ENCODE measurements at places on chromosomes 4 and X.

DNA sequence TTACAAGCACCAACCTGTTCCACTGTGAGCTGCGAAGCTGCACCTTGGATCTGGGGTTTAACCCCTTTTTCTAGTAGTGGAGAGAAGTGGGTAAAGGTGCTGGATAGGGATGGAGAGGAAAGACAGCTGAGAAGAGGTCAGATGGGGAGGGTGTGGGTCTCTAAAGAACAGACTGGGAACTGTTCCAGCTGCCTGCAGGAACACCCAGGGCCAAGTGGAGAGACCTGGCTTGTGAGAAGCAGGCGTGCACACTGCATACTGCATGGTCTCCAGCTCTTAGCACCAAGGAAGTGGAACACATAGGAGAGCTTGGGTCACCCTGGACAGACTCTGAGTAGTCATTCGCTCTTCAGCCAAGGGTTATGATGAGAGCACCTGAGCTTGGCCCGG, 16.1 kb downstream of the BCOR start:
- DNase-seq: no peak

DNA sequence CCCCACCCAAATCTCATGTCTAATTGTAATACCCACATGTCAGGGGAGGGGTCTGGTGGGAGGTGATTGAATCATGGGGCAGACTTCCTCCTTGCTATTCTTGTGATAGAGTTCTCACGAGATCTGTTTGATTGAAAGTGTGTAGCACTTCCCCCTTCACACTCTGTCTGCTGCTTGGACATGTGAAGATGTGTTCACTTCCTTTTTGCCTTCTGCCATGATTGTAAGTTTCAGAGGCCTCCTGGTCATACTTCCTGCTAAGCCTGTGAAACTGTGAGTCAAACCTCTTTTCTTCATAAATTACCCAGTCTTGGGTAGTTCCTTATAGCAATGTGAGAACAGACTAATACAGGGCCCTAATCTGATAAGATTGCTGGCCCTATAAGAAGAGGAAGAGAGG, 1514.8 kb downstream of the RPA4 start:
- DNase-seq: no peak

GRCh38 chr4:77433418-77433733, 172.2 kb upstream of the CXCL13 start:
- peak; percentile 2 for DNase-seq

DNA sequence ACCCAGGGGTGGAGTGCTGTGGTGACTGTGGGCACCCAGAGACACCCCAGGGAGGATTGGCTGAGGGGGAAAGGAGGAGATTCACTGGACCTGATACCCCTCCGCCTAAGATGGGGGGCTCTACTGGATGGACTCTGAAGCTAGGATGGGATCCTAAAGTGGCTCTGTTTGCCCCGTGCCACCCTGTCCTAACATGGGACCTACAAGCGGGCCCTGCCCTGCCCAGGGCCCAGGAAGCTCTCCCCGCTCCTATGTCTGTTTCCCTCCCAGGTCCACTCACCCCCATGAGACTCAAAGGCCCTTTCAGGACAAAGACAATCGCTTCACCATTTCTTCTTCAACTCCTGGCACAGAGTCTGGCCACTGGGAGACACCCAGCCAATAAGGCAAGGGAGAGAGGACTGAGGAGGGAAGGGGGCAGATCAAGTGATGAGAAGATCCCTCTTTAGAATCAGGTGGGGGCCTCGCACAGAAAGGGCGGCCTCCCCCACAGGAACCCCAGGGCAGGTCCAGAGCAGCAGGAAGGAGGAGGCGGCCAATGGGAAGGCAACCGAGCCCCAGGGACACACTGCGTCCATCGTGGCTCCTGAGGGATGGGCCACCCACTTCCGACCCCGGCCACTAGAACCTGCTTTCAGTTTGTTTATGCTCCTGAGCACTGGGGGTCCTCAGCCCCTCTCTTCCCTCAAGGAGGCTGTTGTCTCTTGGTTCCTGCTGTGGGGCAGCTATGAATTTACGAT, 155.4 kb downstream of the AFAP1 start:
- DNase-seq: no peak

DNA sequence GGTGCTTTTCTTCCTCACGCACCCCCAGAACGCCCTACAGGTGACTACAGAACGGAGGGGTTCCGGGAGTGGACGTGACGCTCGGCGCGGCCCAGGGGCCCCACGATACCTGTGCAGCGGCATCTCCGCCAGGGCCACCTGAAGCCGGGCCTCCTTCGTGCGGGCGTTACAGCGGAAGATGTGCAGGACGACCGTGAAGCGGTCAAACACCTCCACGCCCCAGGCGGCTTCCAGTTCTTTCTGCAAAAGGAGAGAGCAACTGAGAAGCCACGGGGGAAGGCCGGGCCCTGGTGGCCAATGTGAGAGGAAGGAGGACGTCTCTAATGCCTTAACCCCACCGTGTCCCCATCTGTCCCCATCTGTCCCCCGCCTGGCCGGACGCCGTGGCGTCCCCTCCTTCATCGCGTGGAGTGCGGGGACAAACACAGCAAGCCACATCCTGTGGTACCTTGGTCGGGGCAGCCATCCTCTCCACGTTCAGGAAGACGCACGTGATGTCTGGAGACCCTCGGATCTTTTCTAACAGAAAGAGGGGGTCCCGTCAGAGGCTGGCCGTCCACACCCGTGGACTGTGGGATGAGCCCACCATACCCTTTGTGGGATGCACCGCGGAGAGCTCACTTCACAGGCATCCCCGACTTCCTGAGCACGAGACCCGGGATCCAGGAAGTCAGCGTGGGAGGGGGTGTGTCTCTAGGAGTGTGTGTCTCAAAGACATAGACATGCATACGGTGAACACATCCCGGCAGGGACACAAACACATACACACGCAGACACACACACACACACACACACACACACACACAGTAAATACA, 3.6 kb downstream of the GTPBP6 start:
- DNase-seq: no peak

- DNase-seq: no peak
Measured at GRCh38 chr4:8547912-8548730, 32.1 kb upstream of the GPR78 start.

GRCh38 chr4:27003642-27004113, 143.0 kb downstream of the STIM2 start:
- no peak for DNase-seq

DNA sequence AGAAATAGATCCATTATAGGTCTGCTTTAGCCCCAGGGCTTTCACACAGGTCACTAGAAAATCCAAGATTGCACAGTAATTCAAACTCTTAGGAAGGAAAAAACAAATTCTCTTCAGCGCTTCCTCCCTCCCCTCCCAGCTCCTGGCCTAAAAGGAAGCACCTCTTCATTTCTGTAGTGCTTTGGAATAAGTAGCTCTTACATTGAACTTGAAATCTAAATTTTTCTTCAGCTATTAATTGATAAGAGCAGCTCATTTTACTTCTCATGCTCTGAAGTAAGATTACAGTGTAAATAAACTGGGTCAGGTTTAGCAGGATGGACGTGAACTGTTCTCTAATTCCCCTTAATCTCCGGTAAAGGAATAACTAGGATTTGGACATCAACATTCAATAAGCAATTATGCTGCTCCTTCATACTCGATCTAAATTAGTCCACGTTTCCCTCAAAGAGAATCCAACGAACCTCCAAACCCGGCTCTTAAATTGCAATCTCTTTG, 10.9 kb upstream of the SEL1L3 start:
- no peak for DNase-seq

DNA sequence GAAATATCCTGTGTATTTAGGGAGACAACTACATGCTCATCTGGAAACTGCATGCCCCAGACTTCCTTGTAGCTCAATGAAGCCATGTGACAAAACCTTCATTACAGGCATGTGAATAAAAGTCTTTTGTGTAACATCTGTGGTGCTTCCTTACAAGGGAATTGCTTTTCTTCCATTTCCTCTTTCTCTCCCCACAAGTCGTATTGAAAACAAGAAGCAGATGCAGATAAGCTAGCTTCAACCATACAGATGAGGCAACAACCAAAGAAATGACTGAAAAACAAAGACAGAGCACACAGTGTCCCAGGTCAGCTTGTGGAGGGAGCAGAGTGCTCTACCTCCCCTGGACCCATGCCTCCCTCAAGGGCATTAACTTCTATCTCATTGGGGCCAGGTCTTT, 115.8 kb upstream of the INPP4B start:
- DNase-seq: no peak

GRCh38 chr4:153589703-153590595, 94.1 kb upstream of the TLR2 start:
- no peak for DNase-seq

GRCh38 chr4:70606459-70606858, 14.4 kb downstream of the AMBN start:
- no peak for DNase-seq

- no peak for DNase-seq
Measured at GRCh38 chr4:55574252-55574651, 17.8 kb downstream of the PDCL2 start.

GRCh38 chr4:145083891-145084605, 13.9 kb downstream of the ANAPC10 start:
- DNase-seq: no peak

- no peak for DNase-seq
Measured at GRCh38 chr4:8394806-8395205, 45.7 kb downstream of the ACOX3 start.

- no peak for DNase-seq
Measured at GRCh38 chr4:70893790-70894189, 8.4 kb upstream of the MOB1B start.

DNA sequence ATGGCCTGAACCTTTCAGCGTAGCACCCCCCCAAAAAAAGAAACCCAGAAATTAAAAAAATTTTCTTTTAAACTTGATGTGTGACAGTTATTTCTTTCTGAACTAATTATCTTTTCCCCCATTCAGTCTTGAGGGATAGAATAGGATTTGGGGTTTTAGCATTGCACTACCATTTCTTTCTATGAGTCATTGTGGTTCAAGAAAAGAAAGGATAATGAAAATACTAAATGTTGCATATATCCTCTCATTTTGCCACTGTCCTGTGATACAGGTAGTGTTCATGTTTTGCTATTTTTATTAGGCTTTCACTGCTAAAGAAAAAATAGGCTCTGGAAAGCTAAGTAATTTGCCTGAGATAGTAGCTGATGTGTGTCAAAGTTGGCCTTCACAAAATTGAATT, 39.4 kb upstream of the DCK start:
- DNase-seq: no peak

GRCh38 chr4:185644408-185644807, 109.1 kb upstream of the PDLIM3 start:
- no peak for DNase-seq

GRCh38 chr4:113290666-113291065, 241.2 kb downstream of the ANK2 start:
- no peak for DNase-seq

DNA sequence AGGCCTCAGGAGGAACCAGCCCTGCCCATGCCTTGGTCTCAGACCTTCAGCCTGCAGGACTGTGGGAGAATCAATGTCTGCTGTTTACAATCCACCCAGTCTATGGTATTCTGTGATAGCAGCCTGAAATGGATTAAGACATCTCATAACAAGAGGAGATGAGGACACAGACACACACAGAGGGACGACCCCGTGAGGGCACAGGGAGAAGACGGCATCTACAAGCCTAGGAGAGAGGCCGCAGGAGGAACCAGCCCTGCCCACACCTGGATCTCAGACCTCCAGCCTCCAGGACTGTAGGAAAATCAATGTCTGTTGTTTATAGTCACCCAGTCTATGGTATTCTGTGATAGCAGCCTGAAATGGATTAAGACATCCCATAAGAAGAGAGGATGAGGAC, 3.3 kb downstream of the SLC25A6 start:
- DNase-seq: no peak

- peak; percentile 41 for DNase-seq
Measured at GRCh38 chrX:130539721-130540321, 138.0 kb downstream of the RBMX2 start.

GRCh38 chr4:54572152-54572542, 85.6 kb upstream of the KIT start:
- DNase-seq: no peak

DNA sequence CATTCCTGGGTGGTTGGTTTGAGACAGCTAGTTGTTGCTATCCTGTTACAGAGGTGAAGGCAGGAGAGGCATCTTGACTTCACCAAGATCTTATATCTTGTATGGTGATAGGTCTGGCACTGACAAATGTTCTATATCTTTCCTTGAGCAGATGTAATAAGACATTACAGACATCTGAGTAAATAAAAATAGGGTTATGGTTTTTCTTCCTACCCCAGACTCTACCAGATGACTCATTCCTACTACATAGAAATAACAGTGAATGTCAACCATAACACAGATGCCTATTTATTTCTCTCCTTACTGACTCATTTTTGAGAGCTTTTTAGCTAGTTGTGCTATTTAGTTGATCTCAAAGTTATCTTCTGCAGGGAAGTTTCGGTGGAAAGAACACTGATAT, 21.9 kb downstream of the HNRNPH2 start:
- no peak for DNase-seq

- DNase-seq: no peak
Measured at GRCh38 chr4:105276361-105277104, 129.9 kb downstream of the TET2 start.

DNA sequence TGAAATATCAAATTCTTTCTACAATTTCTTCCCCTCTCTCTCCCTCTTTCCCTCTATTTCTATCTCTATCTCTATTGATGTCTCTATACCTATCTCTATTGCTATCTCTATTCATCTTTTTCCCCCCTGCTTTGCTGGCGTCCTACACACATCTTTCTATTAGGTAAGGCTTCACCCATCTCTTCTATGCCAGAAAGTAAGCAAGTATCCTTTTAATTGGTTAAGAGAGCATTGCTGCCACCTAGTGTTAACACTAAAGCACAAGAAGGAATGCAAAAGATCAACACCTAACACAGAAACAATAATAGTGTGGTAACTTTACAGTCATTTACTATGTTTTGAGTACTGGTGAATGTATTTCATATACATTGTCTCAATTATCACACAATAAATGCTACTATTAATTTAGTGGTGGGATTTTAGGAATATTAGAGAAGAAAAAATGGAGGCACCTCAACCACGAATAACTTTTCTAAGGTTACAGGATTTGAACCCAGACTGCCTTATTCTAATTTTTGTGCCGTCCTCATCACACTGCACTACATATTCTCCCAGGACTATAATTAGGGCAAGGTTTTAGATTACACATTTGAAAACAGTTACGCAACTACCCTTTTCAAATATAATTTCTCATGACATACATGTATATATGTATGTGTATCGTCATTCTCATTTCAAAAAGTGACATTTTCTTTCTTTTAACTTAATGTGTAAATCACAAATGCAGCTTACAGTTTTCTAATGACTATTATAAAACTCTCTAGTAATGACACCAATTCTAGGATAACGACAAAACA, 3.7 kb upstream of the C4orf36 start:
- peak; percentile 36 for DNase-seq

GRCh38 chrX:69145714-69146113, 19.5 kb downstream of the PJA1 start:
- DNase-seq: no peak

- DNase-seq: no peak
Measured at GRCh38 chr4:9913846-9914245, 107.5 kb downstream of the SLC2A9 start.

GRCh38 chr4:168569931-168570276, 73.1 kb downstream of the PALLD start:
- DNase-seq: peak; percentile 73

GRCh38 chr4:125728568-125728967, 413.8 kb downstream of the FAT4 start:
- DNase-seq: no peak

All from NCI-H748 treated with DMSO at 0.1 percent for 48 hours (cell line).